Stimulated activated CD8-positive, alpha-beta memory T cell treated with anti-CD3 and anti-CD28 coated beads, Interleukin-15, amount 100 ng/mL, for 4 hours (primary cell): ENCODE measurements at places on chromosomes 1 and 21.

GRCh38 chr1:245987577-245987976 lies 519.5 kb downstream of the SMYD3 start:
- DNase-seq, result no peak

GRCh38 chr1:183238071-183238470 lies 52.0 kb downstream of the LAMC2 start:
- DNase-seq, result no peak

- no peak for DNase-seq
These were observed 200.8 kb downstream of the RHOU start for GRCh38 chr1:228935855-228936727.

DNA sequence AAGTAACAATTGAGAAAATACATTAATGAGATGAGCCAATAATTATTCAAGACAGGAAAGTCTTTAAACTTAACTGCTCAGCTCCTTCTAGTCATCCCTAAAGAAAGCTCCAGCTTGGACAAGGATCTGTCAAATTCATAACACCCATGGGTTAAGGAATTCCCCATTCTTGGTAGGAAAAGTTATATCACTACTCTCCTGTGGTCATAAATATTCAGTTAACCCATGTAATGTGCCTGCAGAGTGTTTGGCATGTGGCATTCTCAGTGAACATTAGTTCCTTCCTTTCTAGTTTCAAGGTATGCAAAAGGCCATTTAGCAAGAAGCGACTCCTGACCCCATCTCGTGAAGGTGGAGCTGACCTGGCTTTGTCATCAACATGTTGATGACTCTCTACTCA lies 76.7 kb upstream of the VCAM1 start:
- no peak for DNase-seq

DNA sequence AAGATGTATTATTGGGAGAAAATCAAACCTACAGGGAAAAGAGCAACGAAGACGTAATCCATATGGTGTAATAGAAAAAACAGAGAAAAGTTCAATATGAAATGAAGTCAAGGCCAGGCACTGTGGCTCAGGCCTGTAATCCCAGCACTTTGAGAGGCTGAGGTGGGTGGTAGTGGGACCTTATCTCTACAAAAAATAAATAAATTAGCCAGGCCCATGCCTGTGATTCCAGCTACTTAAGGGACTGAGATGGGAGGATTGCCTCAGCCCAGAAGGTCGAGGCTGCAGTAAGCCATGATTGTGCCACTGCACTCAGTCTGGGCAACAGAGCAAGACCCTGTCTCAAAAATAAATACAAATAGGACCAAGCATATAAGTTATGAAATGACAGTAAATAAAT lies 11.4 kb downstream of the DESI2 start:
- no peak for DNase-seq
